Karpas-422 (cell line): ENCODE measurements at places on chromosomes 2 and 18. TPM values are rescaled to one million over a fixed set of nuclear protein-coding genes. Genes with fewer than 3 reads are reported as not detected.

LYPD1 gene
- total RNA-seq: 0.29 TPM in 1 of 2 replicates, not detected in the other

UGT1A4 gene
- total RNA-seq: not detected in 2 replicates

MYO7B gene
- 0.94 and 3.0 TPM in 2 replicates for total RNA-seq

UGT1A3 gene
- not detected in 2 replicates for total RNA-seq

MAP2 gene
- total RNA-seq: 0.97 and 1.5 TPM in 2 replicates

IFT172 gene
- total RNA-seq: 29.1 and 35.9 TPM in 2 replicates

FABP1 gene
- not detected in 2 replicates for total RNA-seq

GRCh38 chr2:16767789-16768476 is 102.3 kb upstream of the CYRIA start:
- H3K27me3 ChIP-seq: peaks cover 6% of the 10 kb centered on the region
- peaks cover 3% of the 10 kb centered on the region for H3K4me1 ChIP-seq
- no peaks in the 10 kb centered on the region for H3K36me3 ChIP-seq
- no peak overlapping the region for H3K4me3 ChIP-seq
- no peak for DNase-seq

GRCh38 chr2:202122980-202123720 is 50.1 kb downstream of the KIAA2012 start:
- H3K4me1 ChIP-seq: peaks cover 17% of the 10 kb centered on the region
- H3K27me3 ChIP-seq: no peaks in the 10 kb centered on the region
- H3K4me3 ChIP-seq: no peak overlapping the region
- no peak overlapping the region for H3K27ac ChIP-seq
- no peaks in the 10 kb centered on the region for H3K36me3 ChIP-seq

GRCh38 chr2:69916106-69916505 is 1.2 kb downstream of the MXD1 start:
- H3K4me1 ChIP-seq: peaks cover 54% of the 10 kb centered on the region
- peak overlapping the region; percentile 16; the same call in 1 of the 2 replicates for H3K27ac ChIP-seq
- DNase-seq: no peak

GRCh38 chr2:141611176-141611571 is 519.6 kb downstream of the LRP1B start:
- H3K36me3 ChIP-seq: no peaks in the 10 kb centered on the region
- no peak overlapping the region for H3K4me3 ChIP-seq
- no peaks in the 10 kb centered on the region for H3K4me1 ChIP-seq

DNA sequence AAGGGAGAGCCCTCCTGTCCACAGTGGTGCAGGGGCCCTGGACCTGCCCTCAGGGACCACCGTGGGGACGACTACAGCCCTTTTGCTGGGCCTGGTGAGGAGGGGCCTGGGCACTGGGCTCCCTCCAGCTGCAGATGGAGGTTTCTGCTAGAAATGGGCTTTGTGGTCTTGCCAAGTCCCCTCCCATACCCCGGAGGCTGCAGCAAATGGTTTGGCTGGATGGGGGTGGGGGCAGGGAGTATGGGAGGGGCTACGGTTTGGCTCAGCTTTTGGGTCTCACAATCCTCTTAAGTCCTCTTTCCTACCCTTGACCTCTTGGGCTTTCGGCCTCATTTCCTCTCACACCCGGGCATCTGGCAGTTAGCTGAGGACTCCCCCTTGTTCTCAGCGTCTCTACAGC is 21.7 kb downstream of the TET3 start:
- no peaks in the 10 kb centered on the region for H3K27me3 ChIP-seq
- no peak overlapping the region for H3K4me3 ChIP-seq
- no peak overlapping the region for H3K27ac ChIP-seq
- no peaks in the 10 kb centered on the region for H3K36me3 ChIP-seq
- peaks cover 16% of the 10 kb centered on the region for H3K4me1 ChIP-seq
- DNase-seq: no peak

DNA sequence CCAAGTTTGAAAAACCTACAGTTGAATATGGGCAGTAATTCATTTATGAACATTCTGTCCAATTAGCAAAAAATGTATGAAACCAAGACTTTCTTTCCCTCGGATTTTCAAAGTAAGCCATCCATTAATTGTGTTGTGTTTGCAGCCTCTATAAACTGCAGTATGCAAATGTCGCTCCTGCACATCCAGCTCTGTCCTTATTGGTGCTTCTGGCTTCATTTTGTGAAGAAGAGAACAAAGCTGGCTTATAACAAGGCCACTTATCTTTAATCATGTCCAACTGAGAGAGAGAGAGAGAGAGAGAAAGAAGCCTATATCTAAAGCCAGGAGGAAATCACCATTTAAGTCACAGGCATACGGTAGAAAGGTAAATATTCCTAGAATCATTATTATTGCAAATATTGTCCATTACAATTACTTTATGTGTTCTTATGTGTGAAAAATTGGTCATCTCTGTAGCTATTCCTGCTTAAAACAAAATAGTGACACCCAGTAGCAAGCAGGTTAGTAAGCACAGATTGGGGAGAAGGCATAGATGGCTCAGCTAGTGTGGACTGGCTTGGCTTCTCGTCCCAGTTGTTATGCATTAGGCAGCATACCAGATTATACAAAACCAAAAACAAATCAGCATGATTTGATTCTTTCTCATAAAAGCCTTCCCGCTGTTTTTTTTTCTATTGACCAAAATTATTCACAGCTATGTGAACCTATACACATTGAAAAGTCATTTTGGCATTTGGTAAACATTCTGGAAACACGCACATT is 726.4 kb upstream of the SOX11 start:
- no peak overlapping the region for H3K27ac ChIP-seq
- H3K27me3 ChIP-seq: no peaks in the 10 kb centered on the region
- no peaks in the 10 kb centered on the region for H3K4me1 ChIP-seq
- H3K4me3 ChIP-seq: no peak overlapping the region
- DNase-seq: no peak

- no peak overlapping the region for H3K27ac ChIP-seq
- peaks cover 31% of the 10 kb centered on the region for H3K36me3 ChIP-seq
- DNase-seq: no peak
- no peaks in the 10 kb centered on the region for H3K4me1 ChIP-seq
Observed at GRCh38 chr2:233165895-233166661, 85.4 kb upstream of the ATG16L1 start.

DNA sequence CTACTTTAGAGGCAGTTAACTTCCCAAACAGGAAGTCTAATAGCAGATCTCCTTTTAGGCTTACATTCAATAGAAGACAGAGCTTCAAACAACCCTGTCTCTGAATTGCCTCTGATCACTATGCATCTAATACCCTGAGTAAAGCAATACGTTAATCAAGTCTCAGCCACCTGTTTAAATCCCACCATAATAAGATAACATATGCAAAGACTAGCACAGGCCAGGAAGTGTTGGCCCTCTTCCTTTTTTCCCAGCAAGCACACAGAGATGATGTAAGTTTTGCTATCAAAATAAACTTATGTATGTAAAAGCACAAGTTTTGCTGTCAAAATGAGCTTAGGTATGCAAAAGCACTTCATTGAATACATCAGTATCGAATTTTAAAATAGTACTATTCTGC is 385.5 kb downstream of the RND3 start:
- no peak overlapping the region for H3K4me3 ChIP-seq
- H3K27me3 ChIP-seq: no peaks in the 10 kb centered on the region
- H3K4me1 ChIP-seq: no peaks in the 10 kb centered on the region
- DNase-seq: no peak
- H3K27ac ChIP-seq: no peak overlapping the region

GRCh38 chr2:217978536-217979150 is 24.2 kb downstream of the TNS1 start:
- H3K36me3 ChIP-seq: no peaks in the 10 kb centered on the region
- H3K27ac ChIP-seq: no peak overlapping the region
- no peak overlapping the region for H3K4me3 ChIP-seq
- DNase-seq: no peak

DNA sequence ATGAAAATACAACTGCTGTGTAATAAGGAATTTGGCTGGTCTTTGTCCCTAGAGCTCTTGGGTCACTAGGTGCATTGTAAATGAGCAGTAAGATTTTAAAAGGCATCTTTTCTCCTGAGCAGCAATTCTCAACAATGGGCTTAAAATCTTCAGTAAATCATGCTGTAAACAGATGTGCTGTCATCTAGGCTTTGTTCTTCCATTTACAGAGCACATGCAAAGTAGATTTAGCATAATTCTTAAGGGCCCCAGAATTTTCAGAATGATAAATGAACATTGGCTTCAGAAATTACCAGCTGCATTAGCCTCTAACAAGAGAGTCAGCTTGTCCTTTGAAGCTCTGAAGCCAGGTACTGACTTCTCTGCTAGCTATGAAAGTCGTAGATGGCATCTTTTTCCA is 26.8 kb upstream of the SCRN3 start:
- H3K4me1 ChIP-seq: peaks cover 9% of the 10 kb centered on the region
- no peak for DNase-seq
- H3K27me3 ChIP-seq: no peaks in the 10 kb centered on the region
- no peak overlapping the region; the same call in 1 of the 2 replicates for H3K27ac ChIP-seq

GRCh38 chr2:3665886-3666612 is 8.0 kb downstream of the ALLC start:
- DNase-seq: no peak
- H3K4me3 ChIP-seq: no peak overlapping the region
- no peaks in the 10 kb centered on the region for H3K4me1 ChIP-seq

- H3K4me3 ChIP-seq: no peak overlapping the region
- no peaks in the 10 kb centered on the region for H3K36me3 ChIP-seq
- peaks cover 6% of the 10 kb centered on the region; the same call in 1 of the 2 replicates for H3K4me1 ChIP-seq
- H3K27me3 ChIP-seq: no peaks in the 10 kb centered on the region
- no peak overlapping the region for H3K27ac ChIP-seq
Observed at GRCh38 chr2:9703701-9704221, 73.0 kb upstream of the YWHAQ start.
